ENCODE measurements at places on chromosomes 4 and X. TPM values are rescaled to one million over a fixed set of nuclear protein-coding genes. Genes with fewer than 3 reads are reported as not detected.

IL3RA gene
- not detected for total RNA-seq

CLDN22 gene
- not detected for total RNA-seq

PPP2R2C gene
- 10.8 TPM for total RNA-seq

NAT8L gene
- total RNA-seq: 14.9 TPM

SFRP2 gene
- total RNA-seq: 5.9 TPM

GLRA2 gene
- total RNA-seq: 0.38 TPM

MYOZ2 gene
- total RNA-seq: not detected

FAM184B gene
- 0.12 TPM for total RNA-seq
